HFFc6 (cell line): ENCODE measurements at places on chromosomes 11 and 22.

- DNase-seq, result no peak
- no peak overlapping the region for H3K4me3 ChIP-seq
- no peaks in the 10 kb centered on the region for H3K36me3 ChIP-seq
- H3K4me1 ChIP-seq, result no peaks in the 10 kb centered on the region; the same call in 1 of the 2 replicates
- no peak overlapping the region for H3K27ac ChIP-seq
- H3K27me3 ChIP-seq, result peaks cover 5% of the 10 kb centered on the region
Measured at GRCh38 chr22:16914006-16914405, 88.8 kb upstream of the XKR3 start.

DNA sequence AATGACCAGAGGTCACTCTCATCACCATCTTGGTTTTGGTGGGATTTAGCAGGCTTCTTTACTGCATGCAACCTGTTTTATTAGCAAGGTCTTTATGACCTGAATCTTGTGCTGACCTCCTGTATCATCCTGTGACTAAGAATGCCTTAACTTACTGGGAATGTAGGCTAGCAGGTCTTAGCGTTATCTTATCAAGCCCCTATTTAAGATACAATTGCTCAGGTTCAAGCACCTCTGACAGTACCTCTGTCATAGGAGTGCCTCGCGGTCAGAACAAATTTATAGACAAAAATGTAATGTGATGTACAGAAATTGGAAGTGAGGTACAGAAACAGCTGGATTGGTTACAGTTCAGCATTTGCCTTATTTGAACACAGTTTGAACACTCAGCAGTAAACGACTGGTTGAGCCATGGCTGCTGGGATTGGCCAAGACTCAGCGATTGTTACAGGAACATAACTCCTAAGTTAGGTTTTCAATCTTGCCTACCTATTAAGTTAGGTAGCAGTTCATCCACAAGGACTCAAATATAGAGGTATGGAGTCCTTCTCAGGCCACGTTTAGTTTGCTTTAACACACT lies 16.1 kb upstream of the TMEM123 start:
- H3K36me3 ChIP-seq, result no peaks in the 10 kb centered on the region
- H3K4me3 ChIP-seq, result no peak overlapping the region; the same call in 1 of the 2 replicates
- H3K27ac ChIP-seq, result no peak overlapping the region; the same call in 1 of the 2 replicates

GRCh38 chr22:37951305-37951704 lies 2.1 kb downstream of the C22orf23 start:
- DNase-seq, result no peak
- no peak overlapping the region for H3K4me3 ChIP-seq
- H3K27me3 ChIP-seq, result peaks cover 2% of the 10 kb centered on the region; the same call in 1 of the 2 replicates

DNA sequence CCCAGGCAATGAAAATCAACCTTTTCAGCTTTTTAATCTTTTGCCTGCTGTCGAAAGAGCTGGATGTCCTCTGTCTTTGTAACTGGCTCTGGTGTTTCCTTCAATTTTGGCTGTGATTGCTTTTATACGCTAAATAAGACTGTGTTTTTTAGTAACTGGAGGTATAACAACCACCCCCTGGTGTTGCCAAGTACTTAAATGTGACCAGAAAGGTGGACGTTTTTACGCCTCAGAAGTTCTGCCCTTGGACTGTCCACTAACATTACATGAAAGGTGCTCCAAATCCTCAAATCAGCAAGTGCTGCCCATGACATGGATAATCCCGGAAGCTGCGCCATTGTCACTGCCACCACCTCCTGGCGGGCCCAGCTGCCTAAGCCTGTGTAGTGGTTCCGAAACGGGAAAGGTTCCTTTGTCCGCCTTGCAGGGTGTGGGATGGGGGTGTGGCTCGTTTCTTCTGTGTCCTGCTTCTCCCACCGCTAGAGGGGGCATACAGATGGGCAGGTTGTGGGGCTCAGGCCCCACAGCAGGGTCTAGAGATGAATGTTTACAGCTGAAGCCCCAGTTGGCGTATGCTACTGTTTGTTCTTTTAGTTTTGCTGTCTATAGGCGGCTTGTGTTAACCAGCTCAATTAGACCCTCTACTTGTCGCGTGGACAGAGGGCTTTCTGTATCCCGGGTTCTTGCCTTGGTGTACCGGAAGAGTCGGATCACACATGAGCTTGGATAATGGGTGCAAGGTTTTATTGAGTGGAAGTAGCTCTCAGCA lies 82.2 kb upstream of the SEPTIN5 start:
- H3K4me3 ChIP-seq, result no peak overlapping the region
- H3K27ac ChIP-seq, result no peak overlapping the region
- no peaks in the 10 kb centered on the region for H3K36me3 ChIP-seq
- H3K4me1 ChIP-seq, result peaks cover 11% of the 10 kb centered on the region
- H3K27me3 ChIP-seq, result peaks cover 33% of the 10 kb centered on the region

DNA sequence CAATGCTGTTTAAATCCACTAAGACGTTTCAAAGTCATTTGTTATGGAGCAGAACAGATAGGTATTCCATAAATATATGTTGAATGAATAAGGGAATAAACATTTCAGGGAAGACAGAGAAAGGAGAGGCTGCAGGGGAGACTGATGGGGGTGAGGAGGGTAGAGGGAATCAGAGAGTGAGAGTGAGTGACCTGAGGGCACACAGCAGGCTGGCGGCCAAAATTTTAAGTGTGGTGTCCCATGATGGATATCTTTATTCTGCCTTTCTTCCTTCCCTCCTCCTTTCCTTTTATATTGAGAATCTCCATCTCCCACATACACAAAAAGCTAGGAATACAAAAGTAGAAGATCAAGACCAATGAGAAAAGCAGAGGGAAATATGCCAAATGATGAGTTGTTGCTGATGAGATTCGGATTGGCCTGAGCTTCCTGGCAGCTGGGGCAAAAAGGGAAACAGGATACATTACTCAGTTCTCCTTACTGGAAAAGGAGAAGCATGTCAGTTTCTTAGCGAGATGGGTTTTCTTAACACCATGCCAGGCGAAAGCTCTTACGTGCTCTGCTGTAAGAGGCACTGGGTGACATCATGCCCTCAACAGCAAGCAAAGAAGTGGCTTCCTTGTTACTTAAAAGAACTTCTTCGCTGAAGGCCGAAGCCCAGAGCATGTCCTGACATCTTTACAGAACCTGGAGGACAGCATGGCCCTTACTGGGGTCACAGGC lies 11.2 kb upstream of the CYTH4 start:
- H3K4me3 ChIP-seq, result no peak overlapping the region
- H3K27ac ChIP-seq, result no peak overlapping the region
- H3K4me1 ChIP-seq, result peaks cover 41% of the 10 kb centered on the region
- no peaks in the 10 kb centered on the region; the same call in 1 of the 2 replicates for H3K27me3 ChIP-seq
- DNase-seq, result no peak

GRCh38 chr22:38213319-38213989 lies 11.7 kb downstream of the MAFF start:
- no peak for DNase-seq
- H3K4me3 ChIP-seq, result no peak overlapping the region; the same call in 1 of the 2 replicates
- H3K27ac ChIP-seq, result peak overlapping the region; percentile 61
- H3K36me3 ChIP-seq, result peaks cover 28% of the 10 kb centered on the region
- H3K27me3 ChIP-seq, result peaks cover 35% of the 10 kb centered on the region

- H3K36me3 ChIP-seq, result peaks cover 12% of the 10 kb centered on the region; the same call in 1 of the 2 replicates
- peaks cover 4% of the 10 kb centered on the region; the same call in 1 of the 2 replicates for H3K27me3 ChIP-seq
- H3K4me1 ChIP-seq, result peaks cover 30% of the 10 kb centered on the region
- DNase-seq, result no peak
- H3K4me3 ChIP-seq, result no peak overlapping the region
- H3K27ac ChIP-seq, result no peak overlapping the region
Measured at GRCh38 chr11:8745431-8746253, 63.0 kb downstream of the RPL27A start.

GRCh38 chr11:35689081-35689996 lies 26.8 kb downstream of the TRIM44 start:
- H3K36me3 ChIP-seq, result peaks cover 19% of the 10 kb centered on the region
- no peak overlapping the region; the same call in 1 of the 2 replicates for H3K27ac ChIP-seq
- no peak for DNase-seq
- no peak overlapping the region for H3K4me3 ChIP-seq
- no peaks in the 10 kb centered on the region for H3K27me3 ChIP-seq
- H3K4me1 ChIP-seq, result peaks cover 22% of the 10 kb centered on the region

DNA sequence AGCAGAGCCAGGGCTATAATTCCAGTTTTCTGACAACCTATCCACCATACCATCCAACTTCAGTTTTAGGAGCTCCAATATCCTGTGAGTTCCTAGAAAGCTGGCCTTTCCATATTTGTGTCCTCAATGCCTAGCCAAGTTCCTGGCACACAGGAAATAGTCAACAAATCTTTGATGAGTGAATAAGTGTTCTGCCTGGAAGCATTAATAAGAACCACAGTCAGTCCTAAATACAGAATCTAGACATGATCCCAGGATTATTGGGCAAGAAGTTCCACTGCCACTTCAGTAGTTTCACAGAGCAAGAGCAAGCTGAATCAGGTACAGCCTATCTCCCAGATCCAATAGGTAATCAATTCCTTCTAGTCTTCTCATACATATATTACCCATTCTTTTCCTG lies 942.0 kb downstream of the DLG2 start:
- no peak overlapping the region for H3K27ac ChIP-seq
- H3K4me3 ChIP-seq, result no peak overlapping the region
- H3K4me1 ChIP-seq, result no peaks in the 10 kb centered on the region
- no peaks in the 10 kb centered on the region for H3K27me3 ChIP-seq
- DNase-seq, result no peak

DNA sequence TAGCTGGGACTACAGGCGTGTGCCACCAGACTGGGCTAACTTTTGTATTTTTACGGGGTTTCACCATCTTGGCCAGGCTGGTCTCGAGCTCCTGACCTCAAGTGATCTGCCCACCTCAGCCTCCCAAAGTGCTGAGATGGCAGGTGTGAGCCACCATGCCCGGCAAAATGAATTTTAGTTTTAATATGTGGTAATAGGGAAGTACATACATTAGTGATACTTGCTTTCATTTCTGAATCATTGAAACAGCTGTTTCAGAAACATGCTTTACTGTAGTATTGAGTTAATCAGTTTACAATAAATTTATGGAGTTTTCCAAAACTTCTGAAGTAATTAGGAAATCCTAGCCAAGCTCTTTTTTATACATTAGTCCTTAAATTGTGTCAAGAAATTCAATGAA lies 15.6 kb downstream of the PCF11 start:
- peaks cover 45% of the 10 kb centered on the region for H3K36me3 ChIP-seq
- H3K4me3 ChIP-seq, result no peak overlapping the region
- 0 out of 2 replicates have a peak, but pooled peaks cover 4% of the 10 kb centered on the region for H3K27me3 ChIP-seq
- no peak overlapping the region for H3K27ac ChIP-seq
- H3K4me1 ChIP-seq, result peaks cover 52% of the 10 kb centered on the region
- no peak for DNase-seq

DNA sequence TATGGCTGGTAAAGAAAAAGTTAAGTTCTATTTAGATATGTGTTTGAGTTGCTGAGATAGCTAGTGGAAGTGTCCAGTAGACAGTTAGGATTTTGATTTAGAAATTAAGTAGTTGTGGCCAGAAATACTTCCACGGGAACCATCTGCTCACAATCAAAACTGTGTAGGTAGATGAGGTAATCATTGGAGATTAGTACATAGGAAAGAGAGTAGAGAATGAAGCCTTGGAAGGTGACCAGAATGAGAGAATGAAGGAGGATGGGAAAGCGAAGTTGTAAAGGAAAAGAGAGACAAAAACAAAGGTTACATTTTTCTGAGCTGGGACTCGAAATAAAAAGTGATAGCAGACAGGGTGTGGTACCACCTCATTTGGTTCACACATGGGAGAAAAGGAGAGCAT lies 296.9 kb upstream of the SORL1-AS1 start:
- no peak overlapping the region for H3K4me3 ChIP-seq
- no peaks in the 10 kb centered on the region for H3K36me3 ChIP-seq
- peaks cover 3% of the 10 kb centered on the region for H3K27me3 ChIP-seq
- peaks cover 5% of the 10 kb centered on the region for H3K4me1 ChIP-seq

GRCh38 chr11:59255281-59255680 lies 42.6 kb upstream of the MPEG1 start:
- peaks cover 5% of the 10 kb centered on the region; the same call in 1 of the 2 replicates for H3K27me3 ChIP-seq
- DNase-seq, result no peak
- no peaks in the 10 kb centered on the region for H3K4me1 ChIP-seq
- no peak overlapping the region for H3K4me3 ChIP-seq

DNA sequence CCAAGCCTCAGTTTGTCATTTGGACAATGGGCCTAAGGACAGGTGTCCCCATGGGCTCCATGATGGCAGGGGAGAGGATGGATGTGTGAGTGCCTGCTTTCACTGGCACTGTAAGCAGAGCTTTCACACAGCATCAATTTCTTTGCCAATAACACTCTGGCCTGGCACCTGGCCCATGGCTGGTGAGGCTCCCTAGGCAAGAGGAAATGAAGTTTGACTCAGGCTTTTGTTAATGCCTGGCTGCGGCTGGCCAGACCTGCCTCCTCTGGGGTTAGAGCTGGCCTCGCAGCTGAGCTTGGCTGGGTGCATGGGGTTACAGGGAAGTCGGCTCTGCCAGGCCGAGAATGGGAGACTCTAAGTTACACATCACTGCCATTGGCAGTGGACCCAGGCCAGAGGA lies 30.0 kb upstream of the SEZ6L start:
- no peaks in the 10 kb centered on the region for H3K4me1 ChIP-seq
- H3K4me3 ChIP-seq, result no peak overlapping the region
- no peaks in the 10 kb centered on the region for H3K27me3 ChIP-seq
- H3K36me3 ChIP-seq, result 0 out of 2 replicates have a peak, but pooled peaks cover 5% of the 10 kb centered on the region

DNA sequence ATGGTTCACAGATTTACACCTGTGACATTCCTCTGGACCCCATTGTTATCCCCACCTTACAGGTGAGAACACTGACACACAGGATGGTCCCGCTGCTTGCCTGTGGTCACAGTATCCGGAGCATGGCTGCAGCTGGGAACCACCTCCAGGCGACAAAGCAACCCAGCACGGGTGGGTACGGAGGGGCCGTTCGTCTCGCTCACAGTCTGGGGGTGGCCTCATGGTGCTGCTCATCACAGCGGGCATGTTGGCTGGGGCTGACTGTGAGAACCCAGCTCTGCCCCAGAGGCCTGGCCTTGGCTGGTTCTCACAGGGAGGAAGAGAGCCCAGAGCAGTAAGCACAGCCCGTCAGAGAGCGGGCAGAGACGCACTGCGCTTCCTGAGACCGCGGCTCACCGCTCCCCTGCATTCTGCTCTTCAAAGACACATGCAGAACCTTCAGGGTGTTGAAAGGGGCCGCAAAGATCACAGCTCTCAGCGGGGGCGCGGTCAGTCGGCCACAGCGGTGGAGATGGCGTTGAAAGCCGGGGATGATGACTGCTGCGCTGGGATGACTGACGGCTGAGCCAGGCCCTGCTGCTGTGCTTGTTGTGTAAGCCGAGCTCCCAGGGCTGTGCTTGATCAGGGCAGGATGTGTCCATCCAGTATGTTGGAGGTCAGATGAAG lies 423.0 kb downstream of the BRD1 start:
- no peak overlapping the region for H3K4me3 ChIP-seq
- H3K27me3 ChIP-seq, result no peaks in the 10 kb centered on the region
- H3K36me3 ChIP-seq, result peaks cover 14% of the 10 kb centered on the region
- H3K27ac ChIP-seq, result no peak overlapping the region

DNA sequence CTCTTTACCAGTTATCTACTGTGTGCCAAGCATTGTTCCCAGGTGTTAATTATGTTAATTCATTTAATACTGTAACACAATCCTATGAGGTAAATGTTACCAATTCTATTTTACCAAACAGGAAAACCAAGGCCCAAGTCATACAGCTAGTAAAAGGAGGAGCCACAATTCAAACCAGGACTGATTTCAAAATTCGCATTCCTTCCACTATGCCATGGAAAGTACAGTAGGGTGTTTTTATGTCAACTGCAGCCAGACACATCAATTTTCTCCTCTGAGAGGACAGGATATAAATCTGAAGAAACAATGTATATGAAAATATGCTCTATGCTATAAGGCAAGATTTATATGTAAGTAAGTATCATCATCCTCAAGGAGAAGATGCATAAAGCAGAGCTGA lies 104.3 kb downstream of the RPL27A start:
- no peaks in the 10 kb centered on the region for H3K36me3 ChIP-seq
- no peak overlapping the region for H3K27ac ChIP-seq
